H9 (cell line): ENCODE measurements at places on chromosomes 2 and 18.

GRCh38 chr18:37578886-37579513 is 13.4 kb upstream of the CELF4 start:
- DNase-seq: no peak

- DNase-seq: peak; percentile 36
Observed at GRCh38 chr2:215839816-215840215, 173.5 kb downstream of the MREG start.

DNA sequence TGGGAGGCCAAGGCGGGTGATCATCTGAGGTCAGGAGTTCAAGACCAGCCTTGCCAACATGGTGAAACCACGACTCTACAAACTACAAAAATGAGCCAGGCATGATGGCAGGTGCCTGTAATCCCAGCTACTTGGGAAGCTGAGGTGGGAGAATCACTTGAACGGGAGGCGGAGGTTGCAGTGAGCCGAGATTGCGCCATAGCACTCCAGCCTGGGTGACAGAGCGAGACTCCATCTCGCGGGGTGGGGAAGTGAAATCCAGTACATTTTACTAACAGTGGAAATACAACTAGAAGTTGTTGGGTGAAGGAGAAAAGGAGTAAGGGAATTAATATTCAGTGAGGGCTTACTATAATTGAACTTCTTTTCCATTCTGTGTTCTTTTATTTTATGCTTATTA is 13.2 kb upstream of the ENOSF1 start:
- DNase-seq: no peak

- no peak for DNase-seq
Observed at GRCh38 chr2:20224164-20224715, 690 bp downstream of the SDC1 start.

- DNase-seq: no peak
Observed at GRCh38 chr2:167342769-167343168, 454.5 kb downstream of the XIRP2 start.

GRCh38 chr2:160201849-160202539 is 1.9 kb upstream of the ITGB6 start:
- no peak for DNase-seq

GRCh38 chr2:46632349-46632748 is 153.0 kb downstream of the TMEM247 start:
- DNase-seq: no peak

DNA sequence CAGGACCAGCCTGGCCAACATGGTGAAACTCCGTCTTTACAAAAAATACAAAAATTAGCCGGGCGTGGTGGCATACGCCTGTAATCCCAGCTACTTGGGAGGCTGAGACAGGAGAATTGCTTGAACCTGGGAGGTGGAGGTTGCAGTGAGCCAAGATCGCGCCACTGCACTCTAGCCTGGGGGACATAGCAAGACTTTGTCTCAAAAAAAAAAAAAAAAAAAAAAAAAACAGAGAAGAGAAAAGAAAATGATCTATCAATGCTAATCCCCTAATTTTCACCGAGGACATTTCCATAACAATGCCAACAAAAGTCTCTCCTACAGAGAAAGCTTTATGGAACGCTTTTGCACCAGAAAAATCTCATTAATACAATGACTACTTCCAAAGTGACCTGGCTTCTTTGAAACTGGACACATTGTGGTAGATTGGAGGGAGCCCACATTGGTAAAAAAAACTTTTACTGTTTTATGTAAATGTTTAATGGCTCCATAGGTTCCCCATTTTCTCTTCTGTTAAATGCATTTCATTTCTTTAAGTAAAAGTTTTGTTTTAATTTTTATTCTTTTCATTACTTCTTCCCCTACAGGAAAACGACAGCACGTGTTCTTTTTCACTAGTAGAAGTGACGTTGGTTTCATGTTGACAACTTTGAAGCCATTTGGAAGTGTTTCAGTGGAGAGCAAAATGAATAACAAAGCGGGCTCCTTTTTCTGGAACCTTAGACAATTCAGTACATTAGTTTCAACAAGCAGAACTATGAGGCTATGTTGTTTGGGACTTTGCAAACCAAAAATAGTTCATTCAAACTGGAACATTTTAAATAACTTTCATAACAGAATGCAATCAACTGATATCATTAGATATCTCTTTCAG is 888 bp downstream of the FASTKD2 start:
- no peak for DNase-seq

- no peak for DNase-seq
Observed at GRCh38 chr2:225419033-225419432, 19.5 kb downstream of the NYAP2 start.

GRCh38 chr18:74146756-74147155 is 878 bp downstream of the FBXO15 start:
- no peak for DNase-seq

GRCh38 chr2:105117565-105117964 is 79.7 kb downstream of the MRPS9 start:
- DNase-seq: no peak

DNA sequence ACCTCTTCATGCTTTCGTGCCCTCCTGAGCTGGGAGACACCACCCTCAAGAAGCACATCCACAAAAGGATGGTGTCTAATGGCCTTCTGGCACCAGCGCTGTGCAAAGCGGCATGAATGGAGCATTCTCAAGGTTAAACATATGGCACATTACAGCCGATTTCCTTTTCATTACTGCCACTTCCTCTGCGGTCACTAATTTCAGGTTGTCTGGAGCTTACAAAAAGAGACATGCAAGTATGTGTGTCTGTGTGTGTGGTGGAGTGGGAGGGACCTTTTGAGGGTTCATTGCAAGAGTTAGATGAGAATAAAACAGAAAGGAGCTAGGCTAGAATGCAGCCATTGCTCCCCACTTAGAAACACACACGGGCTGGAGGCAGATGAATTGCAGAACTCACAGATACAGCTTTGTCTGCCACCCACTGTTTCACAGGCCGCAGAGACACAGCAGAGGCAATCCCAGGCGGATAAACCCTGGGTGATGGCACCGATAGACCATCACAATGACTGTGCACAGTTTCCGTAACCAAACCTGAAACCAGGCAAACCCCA is 76.0 kb downstream of the TGIF1 start:
- DNase-seq: no peak

DNA sequence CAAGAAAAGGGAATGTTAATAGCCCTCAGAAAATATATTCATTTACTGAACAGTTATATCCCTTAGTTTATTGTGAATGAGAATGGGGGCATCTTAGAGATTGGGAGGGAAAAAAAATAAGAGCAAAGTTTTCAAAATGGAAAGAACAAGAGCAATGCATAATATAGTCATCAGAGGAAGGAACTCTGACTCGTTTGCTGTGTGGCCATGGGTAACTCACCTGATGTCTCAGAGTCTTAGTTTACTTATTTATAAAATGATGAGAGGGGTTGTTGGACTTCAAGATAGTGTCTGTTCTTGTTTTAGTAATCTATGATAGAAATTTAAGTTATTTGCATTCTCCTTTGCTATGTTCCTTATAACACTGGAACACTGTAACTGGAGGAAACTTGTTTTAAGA is 70.7 kb downstream of the EML4 start:
- DNase-seq: no peak

- no peak for DNase-seq
Observed at GRCh38 chr2:55165626-55166025, 66.5 kb downstream of the CLHC1 start.

DNA sequence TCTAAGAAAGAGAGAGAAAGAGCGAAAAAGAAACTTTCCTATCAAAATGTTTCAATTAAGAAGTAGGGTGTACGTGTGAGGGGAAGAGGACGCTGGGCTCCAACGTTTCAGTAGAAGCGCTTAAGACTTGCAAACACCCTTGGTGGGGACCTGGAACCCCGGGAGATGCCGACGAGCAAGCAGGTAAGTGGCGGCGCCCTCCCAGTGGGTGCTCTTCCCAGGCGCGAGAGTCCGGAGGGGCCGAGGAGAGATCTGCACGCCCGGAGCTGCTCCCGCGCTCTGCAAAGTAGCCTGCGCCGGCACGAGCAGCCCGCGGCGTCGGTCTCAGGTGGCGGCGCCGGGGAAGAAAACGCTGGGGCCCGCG is 678 bp upstream of the OTX1 start:
- DNase-seq: peak; percentile 65

- DNase-seq: no peak
Observed at GRCh38 chr2:236663287-236664101, 93.9 kb downstream of the ACKR3 start.

DNA sequence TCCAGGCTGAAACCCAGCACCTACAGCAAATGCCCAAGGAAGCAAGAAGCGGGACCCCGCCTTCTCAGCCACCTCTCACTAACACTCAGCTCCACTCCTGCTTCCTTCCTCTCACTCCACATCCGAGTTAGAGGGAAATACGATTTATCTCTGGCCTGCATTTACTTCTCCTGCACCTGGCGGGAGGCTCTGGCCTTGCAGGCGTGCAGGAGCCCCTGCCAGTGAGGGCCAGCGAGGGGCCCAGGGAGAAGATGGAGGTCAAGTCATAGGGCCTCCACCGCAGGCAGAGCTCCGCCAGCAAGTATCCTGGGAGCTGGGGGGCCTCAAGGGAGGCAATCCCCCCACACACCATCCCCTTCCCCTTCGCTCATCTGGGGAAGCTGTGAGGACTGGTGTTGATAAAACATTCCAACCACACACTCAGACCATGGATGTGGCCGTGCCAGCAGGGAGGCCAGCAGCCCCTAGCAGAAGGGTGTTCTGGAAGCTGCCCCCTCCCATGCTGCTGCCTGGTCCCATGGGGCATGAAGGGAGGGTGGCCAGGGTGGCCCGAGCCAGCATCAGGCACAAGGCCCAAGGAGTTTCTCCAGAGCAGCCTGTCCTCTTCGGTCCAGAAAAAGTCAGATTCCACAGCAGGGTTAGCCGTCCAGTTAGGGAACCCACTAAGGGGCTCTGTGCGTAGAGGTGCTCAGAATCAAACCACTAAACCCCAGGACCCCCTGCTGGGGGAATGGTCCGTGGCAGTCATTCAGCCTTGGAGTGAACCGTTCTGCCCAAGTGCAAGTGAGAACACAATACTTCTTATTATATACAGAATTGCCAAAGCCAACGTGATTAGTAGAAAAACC is 91.2 kb downstream of the HDAC4 start:
- DNase-seq: peak; percentile 18

DNA sequence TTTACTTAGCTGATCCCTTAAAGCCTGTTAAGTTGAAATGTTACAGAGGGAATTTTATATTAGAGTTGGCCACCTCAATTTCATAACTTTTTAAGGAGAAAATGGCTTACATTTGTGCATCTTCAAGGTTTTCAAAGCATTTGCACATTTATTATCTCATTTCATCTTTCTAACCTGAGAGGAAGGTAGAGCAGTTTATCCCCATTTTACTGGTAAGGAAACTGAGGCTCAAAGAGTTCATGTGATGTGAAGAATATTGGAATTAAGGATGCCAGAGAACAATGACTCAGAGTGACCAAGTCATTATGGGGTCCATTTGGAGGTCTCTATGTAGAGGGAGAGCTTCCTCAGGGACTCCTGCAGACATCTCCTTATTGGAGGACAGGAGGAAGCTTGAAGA is 35.0 kb downstream of the PRKRA start:
- no peak for DNase-seq

GRCh38 chr2:241391892-241392665 is 36.0 kb downstream of the FARP2 start:
- peak; percentile 55 for DNase-seq

GRCh38 chr2:20665243-20666004 is 1.5 kb upstream of the GDF7 start:
- no peak for DNase-seq

GRCh38 chr2:229340086-229340760 is 69.1 kb upstream of the PID1 start:
- DNase-seq: no peak

GRCh38 chr2:133774654-133775015 is 206.4 kb upstream of the NCKAP5 start:
- no peak for DNase-seq

DNA sequence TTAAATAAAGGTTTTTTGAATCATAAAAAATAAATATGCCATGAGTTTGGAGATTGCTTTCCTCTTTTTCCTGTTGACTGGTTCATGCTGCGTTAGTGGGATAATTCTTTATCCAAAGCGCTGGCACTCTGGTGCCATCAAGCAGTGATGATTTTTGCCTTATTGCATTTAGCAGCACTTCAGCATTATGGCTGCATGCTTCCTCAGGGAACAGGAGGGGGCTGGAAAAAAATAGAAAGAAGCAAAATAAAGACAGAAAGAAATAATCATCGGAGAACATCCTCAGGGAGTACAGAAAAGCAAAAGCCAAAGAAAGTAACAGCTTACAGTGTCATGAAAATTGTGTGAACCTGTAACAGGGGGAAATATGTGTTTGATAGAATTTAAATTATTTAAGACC is 1408.2 kb upstream of the PIK3C3 start:
- no peak for DNase-seq

DNA sequence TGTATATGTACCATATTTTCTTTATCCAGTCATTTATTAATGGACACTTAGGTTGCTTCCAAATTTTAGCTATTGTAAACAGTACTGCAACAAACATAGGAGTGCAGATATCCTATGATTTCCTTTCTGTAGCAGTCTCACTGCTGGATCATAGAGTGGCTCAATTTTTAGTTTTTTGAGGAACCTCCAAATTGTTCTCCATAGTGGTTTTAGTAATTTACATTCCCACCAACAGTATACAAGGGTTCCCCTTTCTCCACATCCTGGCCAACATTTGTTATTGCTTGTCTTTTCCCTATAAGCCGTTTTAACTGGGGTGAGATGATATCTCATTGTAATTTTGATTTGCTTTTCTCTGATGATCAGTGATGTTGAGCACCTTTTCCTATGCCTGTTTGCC is 114.3 kb downstream of the TMEM17 start:
- DNase-seq: no peak

GRCh38 chr2:205689820-205690219 is 7.5 kb downstream of the NRP2 start:
- no peak for DNase-seq

GRCh38 chr2:136238286-136239078 is 120.5 kb upstream of the CXCR4 start:
- no peak for DNase-seq

GRCh38 chr2:127763776-127764175 is 47.2 kb downstream of the WDR33 start:
- DNase-seq: no peak

DNA sequence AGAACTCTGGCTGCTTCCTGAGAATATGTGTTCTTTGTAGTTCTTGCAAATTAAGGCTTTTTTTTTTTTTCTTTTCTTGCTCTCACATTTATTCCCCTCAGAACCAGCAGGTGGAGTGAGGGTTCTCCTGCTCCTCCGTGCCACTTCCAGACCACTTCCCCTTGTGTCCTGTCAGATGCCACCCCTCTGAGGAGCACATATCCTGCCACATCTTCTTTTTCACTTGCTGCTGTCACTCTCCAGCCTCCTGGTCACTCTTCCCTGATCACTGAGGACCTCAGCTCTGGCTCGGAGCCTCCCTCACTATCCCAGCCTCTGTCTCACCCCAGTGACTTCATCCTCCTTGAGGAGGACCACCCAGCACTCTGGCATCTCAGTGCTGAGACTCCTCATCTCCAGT is 100.5 kb downstream of the TACR1 start:
- DNase-seq: peak; percentile 49
